EL (cell line): ENCODE measurements at places on chromosomes 12 and 14.

DNA sequence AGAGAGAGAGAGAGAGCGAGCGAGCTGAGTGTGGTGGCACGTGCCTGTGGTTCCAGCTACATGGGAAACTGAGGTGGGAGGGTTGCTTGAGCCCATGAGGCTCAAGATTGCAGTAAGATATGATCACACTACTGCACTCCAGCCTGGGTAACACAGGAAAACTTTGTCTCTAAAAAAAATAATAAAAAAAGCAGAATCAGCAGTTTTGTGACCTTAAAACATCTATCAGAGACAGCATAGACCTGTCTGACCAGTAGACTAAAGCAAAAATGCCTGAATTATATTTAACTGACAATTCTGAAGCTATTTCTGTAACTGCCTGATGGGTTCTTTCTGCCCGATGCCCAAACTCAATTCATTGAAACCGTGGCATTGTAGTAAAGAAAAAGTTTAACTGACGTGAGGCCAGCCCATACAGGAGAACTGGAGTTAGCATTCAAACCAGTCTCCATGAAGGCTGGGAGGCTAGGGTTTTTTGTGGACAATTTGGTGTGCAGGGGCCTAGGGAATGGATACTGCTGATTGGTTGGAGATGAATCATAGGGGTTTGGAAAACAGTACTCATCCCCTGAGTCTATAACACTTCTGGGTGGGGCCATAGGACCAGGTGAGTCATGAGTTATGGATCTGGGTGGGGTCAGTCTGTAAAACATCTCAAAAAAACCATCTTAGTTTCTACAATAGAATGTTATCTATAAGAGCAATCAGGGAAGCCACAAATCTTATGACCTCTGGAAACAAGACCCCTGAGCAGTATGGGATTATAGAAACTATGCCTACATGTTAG, 8.0 kb upstream of the RASSF8 start:
- peak; percentile 14 for DNase-seq

DNA sequence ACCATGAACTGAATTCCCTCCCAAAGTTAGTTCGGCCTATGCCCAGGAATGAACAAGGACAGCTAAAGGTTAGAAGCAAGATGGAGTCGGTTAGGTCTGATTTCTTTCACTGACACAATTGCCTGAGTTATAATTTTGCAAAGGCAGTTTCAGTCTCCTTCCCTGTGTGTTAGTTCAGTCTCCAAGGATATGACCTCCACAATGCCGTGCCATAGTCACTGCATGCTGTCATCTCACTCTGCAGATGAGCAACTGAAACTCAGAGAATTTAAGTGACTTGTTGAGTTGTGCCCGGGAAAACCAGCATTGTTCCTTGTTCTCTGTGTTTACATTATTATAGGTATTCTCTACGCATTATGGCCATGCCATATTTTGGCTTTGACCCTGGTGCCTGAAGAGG, 10.1 kb upstream of the SERPINA1 start:
- no peak for DNase-seq

GRCh38 chr14:93778453-93778852, 9.8 kb downstream of the PRIMA1 start:
- DNase-seq = no peak

GRCh38 chr14:33636716-33637115, 314.2 kb downstream of the EGLN3 start:
- no peak for DNase-seq
